ENCODE measurements at places on chromosomes 12 and 14.

- DNase-seq, result no peak
Observed at GRCh38 chr12:15636060-15636890, 152.9 kb downstream of the EPS8 start.

DNA sequence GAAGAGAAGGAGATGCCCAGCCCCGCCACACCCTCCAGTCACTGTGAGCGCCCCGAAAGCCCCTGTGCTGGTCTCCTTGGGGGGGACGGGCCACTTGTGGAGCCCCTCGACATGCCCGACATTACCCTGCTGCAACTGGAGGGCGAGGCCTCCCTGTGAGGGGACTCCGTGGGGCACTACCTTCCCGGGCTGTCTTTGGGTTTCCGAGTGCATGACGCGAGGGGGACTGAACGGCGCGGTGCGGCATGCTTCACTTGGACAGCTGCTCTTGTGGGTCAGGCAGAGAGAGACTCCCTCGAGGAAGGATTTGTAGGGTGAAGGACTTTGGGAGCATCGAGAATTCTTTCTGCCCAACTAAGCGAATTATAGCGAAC is 1.1 kb downstream of the CCDC184 start:
- no peak for DNase-seq

GRCh38 chr12:119683413-119683812 is 15.5 kb downstream of the PRKAB1 start:
- DNase-seq, result no peak

- no peak for DNase-seq
Observed at GRCh38 chr14:50762931-50763300, 68.0 kb downstream of the NIN start.

DNA sequence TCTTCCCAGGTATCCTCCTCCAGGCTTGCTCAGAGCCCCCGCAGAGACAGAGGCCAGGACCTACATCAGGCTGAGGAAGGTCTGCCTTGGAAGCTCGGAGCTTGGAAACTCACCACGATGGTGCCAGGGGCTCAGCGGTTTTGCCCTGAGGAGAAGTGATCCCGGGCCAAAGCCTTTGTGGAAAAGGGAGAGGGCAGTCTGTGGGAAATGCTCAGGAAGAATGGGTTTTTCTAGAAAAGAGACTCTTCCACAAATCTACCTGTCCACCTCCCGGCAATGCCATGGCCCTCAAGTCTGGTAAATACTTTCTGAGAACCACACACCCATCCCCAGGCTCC is 8.0 kb downstream of the KRT2 start:
- no peak for DNase-seq

- no peak for DNase-seq
Observed at GRCh38 chr12:130226126-130226525, 63.9 kb downstream of the FZD10 start.

DNA sequence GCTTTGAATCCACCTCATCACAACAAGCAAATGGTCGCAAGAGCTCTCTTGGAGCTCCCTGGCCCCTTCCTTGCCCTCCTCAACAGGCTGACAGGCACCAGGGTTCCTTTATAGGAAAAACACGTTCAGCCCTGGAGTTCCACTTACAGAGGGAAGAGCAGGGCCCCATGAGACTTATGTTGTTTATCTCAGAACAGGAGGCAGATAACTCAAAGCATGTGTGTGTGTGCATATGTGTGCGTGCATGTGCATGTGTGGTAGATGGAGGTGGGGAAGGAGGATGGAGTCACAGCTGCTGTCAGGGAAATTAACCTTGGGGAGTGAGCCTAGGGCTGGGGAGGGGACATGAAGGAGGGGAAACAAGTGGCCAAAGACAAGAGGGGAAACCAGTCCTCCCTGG is 138.1 kb downstream of the DPF3 start:
- DNase-seq, result no peak

GRCh38 chr12:49059045-49059298 is 1.6 kb downstream of the KMT2D start:
- DNase-seq, result no peak

DNA sequence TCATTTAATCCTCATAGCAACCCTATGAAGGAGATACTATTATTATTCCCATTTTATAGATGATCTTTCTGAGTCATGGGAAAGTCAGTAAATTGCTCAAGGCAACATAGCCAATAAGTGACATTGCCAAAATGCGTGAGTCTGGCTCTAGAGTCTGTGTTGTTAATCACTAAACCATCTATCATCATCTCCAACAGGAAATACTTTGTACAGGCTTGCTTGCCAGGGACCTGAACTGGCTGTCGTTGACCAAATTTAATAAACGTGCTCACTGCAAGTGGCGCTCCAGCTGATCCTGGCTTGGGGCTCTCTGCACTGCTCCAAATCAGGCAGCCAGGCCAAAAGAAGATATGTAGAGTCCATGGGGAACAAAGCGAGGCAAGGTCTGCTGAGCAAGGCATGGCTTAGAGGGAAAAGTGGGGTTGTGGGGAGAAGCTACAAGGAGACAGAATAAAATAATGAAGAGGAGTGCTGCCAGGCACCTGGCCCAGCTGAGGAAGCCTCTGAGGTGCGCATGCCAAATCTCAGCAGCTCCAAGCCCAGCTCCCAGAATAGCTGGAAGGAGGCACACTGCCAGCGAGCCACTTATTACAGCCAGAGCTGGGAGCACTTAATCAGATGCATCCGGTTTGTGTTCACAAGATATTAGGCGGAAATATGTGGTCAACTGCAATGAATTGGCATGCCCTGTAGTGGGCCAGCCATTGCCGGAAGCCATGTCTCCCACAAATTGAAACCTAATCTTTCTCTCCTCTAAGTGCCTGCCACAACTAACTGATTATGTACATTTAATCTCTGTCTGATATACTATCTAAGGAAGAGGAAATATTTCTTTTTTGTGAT is 43.3 kb upstream of the PTPRO start:
- DNase-seq, result peak; percentile 97

DNA sequence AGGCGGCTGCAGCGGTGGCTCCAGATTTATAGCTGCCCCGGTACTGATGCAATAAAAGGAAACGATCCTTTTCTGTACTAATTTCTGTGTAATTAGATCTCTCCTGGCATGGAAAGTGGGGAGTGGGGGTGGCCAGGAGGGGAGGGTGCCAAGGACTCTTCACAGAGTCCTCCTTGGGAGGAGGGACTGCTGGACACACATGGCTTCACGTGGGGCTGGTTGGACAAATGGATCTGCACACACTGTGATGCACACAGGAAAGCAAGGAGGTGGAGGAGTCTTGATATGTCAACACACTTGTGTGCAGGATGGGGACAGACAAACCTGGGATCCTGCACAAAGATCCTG is 23.8 kb upstream of the ATP5MC2 start:
- DNase-seq, result no peak

DNA sequence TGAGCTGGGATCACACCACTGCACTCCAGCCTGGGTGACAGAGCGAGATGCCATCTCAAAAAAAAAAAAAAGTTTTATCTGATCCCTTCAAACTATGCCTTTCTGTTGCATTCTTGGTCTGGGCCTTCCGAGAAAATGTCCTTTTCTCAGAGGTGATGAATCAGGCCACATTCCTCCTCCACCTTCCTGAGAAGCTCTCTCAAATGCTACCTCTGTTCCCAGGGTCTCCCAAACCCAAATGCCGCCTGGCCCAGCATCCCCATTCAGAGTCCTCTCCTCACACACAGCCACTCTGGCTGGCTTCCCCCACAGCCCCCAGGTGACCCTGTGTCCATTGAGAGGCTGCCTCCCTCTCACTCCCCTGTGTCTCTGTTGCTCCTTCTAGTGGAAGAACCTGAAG is 19.7 kb upstream of the TMED10 start:
- DNase-seq, result no peak

GRCh38 chr14:106024983-106025604 is 498.7 kb downstream of the TMEM121 start:
- DNase-seq, result no peak

GRCh38 chr14:73223049-73223448 is 14.3 kb upstream of the PAPLN start:
- DNase-seq, result no peak

DNA sequence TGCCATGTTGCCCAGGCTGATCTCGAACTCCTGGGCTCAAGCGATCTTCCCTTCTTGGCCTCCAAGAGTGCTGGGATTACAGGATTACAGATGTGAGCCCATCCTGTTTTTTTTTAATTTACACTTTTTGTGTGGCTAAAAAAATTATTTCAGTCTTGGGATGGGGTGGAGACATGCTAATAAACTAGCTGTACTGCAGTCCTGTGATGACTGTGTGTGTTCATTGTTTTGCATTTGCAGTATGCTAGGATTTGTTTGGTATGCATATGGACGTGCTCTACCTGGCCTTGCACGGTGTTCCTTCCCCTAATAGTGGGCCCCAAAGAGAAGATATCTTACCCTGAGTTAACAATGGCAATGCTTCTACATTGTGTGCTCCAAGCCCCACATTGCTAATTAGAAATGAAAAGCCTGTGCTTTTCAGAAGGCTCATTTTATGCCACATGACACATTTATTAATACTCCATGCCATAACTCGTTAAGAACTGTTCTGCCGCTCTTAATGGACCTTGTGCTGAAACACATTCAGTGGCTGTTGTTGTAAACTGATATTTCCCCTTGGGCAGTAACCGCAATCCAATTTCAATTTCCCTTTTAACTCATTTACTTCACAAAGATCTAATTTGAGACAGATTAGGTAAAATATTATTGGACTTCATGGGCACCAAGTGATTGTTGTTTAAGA is 86.4 kb downstream of the SCN8A start:
- DNase-seq, result no peak

GRCh38 chr14:72513965-72514659 is 379.8 kb downstream of the DPF3 start:
- DNase-seq, result no peak

DNA sequence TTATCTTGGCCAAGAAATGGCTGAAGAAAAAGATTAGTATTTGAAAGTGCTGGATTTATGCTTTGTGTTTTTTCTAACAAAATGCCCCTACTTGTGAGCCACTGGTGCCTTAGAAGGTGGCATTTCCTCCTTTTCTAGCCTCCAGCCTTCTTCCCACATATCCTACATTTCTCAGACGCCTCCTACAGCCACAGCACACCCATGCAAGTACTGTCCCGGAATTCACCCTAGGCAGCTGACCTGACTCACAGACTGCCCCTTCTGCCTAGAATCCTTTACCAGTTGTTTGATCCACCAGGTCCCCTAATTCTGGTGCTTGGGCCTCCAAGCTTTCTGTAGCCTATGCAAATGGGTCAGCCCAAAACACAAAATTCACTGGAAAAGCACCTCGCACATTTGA is 166.0 kb downstream of the FOXN3 start:
- no peak for DNase-seq

DNA sequence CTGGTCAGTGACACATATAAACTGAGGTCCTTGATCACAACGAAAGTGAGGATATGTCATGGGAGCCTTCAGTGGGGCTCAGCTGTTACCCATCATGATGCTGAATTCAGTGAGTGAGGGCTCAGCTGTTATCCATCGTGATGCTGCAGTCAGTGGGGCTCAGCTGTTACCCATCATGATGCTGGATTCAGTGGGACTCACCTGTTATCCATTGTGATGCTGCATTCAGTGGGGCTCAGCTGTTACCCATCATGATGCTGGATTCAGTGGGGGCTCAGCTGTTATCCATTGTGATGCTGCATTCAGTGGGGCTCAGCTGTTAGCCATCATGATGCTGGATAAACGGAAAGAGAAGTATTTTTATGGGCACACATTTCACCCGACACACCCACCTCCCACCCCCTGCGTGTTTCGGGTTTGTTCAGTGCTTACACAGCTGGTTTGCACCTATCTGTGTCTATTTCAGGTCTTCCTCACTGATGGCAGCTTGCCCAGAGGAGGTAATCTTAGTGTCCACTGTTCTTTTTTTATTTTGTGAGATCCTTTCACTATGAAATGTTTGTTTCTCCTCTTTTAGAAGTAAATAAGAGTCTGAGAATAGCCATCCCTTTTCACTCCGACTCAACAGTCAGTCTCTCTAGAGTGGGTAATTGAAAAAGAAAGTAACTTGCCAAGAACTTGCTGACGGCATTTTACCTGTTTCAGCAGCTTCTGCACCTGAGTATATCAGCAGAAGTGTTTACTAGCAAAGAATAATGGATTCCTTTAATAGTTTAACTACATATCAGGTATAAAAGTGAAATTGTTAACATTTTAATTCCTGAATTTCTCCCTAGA is 183.0 kb downstream of the ERC1 start:
- DNase-seq, result peak; percentile 18

- no peak for DNase-seq
Observed at GRCh38 chr12:55675666-55676065, 32.0 kb downstream of the ITGA7 start.

- DNase-seq, result no peak
Observed at GRCh38 chr12:41531147-41531829, 343.2 kb downstream of the PDZRN4 start.

GRCh38 chr12:124501827-124502226 is 65.6 kb downstream of the NCOR2 start:
- DNase-seq, result no peak

GRCh38 chr14:69044965-69045555 is 66.0 kb upstream of the ACTN1 start:
- no peak for DNase-seq

- DNase-seq, result peak; percentile 49
Observed at GRCh38 chr14:60760209-60760608, 25.6 kb downstream of the MNAT1 start.

GRCh38 chr12:124898923-124899294 is 15.5 kb downstream of the UBC start:
- DNase-seq, result no peak

GRCh38 chr14:101010293-101010692 is 106.8 kb upstream of the RTL1 start:
- peak; percentile 37 for DNase-seq

DNA sequence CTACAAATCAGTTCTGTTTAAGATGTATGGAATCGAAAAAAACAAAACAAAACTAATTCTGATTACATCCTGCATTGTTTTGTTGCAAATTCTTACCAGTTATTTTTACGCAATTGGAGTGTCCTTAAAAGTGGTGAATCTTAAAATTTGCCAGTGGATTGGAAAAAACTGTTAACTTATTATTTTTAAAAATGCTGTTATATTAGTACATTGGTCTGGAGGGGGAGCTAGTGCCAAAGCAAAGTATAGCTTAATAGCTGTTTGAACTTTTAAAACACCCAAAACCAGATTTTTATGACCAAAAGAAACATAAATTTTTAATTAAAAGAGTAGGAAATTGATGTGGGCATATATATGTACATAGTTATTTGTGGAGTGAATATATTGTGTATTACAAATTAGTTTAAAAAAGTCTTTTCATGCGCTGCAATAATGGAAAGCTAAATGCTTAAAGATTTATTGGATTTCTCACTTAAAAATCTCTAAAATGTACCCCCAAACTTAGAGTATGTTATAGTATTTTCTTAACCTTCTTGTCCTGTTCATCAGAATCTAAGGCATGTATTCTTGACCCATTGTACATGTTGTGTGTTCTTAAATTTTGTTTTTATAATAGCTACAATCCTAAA is 2.5 kb downstream of the FUT8 start:
- DNase-seq, result peak; percentile 14

DNA sequence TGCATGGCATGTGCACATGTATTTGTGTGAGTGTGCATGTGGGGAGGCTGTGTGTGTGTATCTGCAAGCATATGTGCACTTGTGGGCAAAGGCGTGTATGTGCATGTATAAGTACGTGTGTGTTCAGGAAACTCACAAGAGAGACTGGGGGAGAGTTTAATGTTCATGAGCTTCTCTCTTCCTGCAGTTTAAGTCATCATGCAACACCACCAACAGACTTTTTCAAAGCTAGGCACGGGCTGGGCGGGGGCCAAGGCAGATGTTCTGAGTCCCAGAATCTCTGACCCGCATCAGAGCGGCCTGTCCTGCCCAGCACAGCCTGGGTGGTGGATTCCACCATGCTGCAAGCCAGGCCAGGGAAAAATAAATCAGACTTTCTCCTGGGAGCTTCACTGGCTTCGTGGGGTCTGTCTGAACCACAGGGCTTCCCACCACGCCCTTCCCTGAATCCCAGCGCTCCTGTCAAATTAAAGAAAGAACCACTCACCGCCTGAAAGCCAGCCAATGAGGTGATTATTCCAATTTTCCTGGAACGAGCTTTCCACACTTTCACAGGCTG is 75.7 kb downstream of the PITPNM2 start:
- no peak for DNase-seq
